ENCODE measurements at places on chromosomes 2 and 18.

- DNase-seq: no peak
Observed at GRCh38 chr18:42141439-42141838, 186.4 kb downstream of the PIK3C3 start.

DNA sequence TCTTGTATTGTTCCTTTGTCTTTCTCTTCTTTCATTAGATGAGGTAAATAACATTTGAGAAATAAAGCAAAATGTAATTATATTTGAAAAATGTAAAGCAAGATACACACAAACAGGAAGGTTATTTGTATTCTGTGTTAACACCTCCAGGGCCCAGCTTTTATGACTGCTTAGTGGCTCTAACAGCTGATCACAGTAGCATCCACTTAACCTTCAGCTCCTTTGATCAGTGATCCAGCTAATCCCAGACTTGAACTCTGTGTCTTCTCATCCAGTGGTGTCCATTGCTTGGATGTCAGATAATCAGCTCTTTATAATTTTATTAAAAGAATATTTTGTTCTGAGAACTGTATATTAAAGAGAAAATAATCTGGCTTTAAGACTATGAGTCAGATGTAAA lies 44.5 kb downstream of the PSMD14 start:
- DNase-seq: no peak

DNA sequence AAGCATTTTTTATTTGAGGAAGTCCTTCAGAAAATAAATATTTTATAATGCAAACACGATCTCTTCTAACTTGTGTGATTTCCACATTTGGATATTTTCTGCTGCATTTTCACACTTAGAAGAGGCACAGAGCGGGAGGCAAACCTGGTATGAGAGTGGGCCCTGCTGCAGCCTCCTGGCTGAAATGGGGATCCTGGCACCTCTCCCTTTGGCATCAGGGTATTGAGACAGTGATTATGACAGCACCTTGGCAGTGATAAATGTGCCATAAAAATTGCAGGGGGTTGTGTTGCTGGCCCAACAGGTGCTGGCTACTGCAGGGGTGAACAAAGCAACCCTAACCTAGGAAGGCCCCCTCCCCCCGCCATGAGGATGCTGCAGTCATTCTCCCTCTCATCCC lies 128.6 kb downstream of the TSN start:
- DNase-seq: no peak

DNA sequence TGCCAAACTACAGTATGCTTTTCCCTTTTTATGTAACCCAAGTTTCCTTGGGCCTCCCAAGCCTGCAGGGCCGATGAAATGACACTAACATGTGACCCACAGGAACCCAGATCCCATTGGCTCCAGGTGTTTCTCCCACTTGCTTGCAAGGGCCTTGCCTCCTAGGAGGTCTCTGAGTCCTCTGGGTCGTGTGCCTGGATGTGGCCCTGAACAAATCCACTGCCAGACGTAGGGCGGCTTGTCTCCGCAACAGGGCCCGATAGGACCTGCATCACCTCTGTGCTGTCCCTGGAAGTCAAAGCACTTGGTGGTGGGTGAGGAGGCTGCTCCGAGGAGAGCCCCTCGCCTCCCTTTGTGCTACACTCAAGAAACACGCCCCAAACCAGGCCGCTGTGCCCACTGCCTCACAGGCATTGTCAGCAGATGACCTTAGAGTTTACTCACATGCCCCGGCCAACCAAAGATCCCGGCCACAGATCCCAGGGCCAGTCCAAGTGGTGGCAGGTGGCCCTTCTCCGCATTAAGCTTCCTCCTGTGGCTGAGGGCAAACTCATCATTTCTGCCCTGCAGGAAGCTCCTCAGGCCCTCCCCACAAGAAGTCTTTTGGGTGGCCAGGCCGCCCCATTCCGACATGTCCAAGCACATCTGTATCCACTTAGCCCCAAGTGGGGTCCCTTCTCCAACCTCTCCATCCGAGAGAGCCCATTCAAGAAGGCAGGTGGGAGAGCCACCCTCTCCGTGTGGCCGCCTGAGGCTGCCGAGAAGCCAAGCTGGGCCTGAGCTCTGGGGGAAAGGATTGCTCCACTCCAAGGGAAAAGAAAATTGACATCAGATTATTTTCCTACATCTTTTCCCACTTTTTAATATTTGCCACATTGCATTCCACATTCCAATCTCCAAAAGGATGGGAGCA lies 76.7 kb downstream of the GFPT1 start:
- no peak for DNase-seq

DNA sequence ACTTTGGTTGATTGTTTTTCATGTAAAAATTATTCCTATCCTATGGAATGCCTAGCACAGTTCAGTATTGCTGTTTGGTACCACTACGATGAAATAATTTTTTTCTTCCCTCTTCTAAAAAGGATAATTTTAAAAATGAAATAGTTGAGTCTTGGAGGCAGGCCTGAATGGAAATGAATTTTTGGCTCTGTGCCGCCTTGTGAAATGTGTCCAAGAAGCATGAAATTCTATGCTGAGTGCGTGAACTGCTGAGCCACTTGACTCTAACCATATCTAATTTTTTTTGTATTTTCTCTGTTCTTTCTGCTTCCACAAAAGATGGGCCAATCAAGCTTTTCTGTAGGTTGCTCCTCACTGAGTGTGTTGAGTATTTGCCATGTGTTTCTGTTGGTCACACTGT lies 95.0 kb downstream of the PRPF40A start:
- DNase-seq: no peak

GRCh38 chr2:209314653-209315052 lies 109.2 kb upstream of the MAP2 start:
- DNase-seq: no peak

DNA sequence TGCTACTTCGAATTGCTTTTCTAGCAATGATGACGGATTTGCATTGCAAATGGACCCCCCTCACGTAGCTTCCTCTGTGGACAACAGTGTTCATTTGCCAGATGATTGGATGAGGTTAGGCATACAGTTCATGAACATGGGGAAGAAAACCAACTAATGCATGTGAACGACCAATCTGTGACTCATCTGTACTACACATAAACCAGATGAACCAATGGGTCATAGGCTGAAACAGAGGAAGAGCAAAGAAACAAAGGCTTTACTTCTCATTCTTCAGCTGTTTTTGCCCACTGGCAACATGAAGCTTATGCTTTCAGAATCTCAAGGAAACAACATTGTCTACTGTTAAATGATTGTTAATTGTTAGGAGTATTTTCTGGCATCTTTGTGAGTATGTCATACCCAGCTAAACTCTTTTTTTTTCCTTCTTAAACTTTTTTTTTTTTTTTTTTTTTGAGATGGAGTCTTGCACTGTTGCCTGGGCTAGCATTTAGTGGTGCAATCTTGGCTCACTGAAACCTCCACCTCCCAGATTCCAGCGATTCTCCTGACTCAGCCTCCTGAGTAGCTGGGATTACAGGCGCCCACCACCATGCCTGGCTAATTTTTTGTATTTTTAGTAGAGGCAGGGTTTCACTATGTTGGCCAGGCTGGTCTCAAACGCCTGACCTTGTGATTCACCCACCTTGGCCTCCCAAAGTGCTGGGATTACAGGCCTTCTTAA lies 35.5 kb downstream of the EFEMP1 start:
- DNase-seq: no peak

DNA sequence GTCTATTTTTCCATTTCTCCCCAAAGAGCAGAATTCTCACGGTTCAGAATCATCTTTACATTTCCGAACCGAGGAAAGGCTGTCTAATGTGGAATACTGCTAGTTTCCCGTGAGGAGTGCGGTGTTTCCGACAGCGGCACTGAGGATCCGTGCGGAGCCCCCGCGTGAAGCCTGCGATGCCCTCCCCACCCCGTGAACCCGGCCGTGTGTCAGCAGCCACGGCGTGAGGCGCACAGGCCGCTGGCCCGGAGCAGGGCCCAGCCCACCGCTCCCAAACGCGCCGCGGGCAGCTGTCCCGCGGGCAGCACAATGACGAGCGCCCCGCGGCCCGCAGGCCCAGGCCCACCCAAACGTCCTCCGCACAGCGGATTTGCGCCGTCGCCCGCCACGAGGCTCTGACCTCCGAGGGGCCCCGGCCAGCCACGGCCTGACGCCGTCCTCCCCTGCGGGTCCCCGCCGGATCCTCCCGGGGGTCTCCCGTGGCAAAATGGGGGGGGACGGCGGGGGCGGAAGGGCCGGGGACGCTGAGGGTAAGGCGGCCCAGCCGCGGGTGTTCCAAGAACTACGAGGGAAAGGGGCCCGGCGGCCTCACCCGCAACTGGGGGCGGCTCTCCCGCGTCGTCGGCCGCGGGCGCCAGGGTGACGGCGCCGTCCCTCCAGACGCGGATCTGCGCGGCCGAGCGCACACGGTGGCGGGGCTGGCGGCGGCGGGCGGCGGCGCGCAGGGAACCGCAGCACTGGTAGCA lies 796 bp downstream of the SPIRE1 start:
- DNase-seq: no peak

GRCh38 chr2:40395169-40396073 lies 56.5 kb downstream of the SLC8A1 start:
- DNase-seq: no peak

DNA sequence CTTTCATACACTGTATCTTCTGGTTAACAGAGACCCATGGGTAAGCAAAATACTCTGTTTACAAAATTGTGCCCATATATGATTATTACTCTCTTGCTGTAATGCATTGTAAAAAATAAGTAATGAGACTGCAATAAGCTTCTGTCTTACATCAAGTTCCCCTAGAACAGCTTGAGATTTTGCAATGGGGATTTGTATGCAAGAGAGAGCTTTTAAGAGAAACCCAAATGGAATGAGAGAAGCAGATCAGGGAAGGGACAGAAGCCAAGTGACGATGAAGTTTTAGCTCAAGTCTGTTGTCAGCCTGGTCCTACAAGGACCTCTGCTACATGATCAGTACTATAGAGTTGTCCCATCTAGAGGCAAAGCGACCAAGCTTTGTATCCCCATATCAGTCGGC lies 218.1 kb upstream of the VWC2L start:
- DNase-seq: no peak

- DNase-seq: no peak
Observed at GRCh38 chr2:235518322-235519090, 24.7 kb downstream of the AGAP1 start.

DNA sequence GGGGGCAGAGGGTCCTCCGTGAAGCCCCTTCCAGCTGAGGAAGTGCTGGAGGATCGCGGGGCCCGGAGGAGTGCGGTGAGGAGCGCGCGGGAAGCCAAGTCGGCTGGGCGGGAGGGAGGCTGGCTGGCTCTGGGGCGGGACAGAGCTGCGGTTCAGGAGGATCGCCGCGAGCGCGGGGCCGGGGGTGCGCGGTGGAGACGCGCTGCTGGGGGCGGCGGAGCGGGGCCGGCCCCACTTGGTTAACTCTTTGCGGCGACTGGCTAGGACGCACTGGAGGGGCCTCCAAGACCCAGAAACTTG lies 464 bp downstream of the CYBRD1 start:
- no peak for DNase-seq

DNA sequence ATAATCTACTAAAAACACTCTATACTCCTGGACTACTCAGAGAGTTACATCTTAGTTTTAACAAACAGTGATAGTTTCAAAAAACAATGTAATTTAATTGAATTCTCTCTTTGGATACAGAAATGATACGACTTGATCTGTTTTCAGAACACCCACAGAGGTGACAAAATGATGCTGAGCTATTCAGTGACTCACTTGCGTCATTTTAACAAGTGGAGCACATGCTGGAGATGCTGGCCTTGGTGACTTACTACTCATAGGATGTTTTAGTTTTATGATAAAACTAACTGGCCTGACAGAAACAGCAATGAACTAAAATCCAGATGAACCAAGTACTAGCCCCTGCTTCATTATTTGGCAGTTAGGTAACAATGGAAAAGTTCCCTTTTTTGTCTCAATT lies 101.3 kb upstream of the ITGB6 start:
- DNase-seq: no peak
